ENCODE measurements at places on chromosomes 11 and 22.

DNA sequence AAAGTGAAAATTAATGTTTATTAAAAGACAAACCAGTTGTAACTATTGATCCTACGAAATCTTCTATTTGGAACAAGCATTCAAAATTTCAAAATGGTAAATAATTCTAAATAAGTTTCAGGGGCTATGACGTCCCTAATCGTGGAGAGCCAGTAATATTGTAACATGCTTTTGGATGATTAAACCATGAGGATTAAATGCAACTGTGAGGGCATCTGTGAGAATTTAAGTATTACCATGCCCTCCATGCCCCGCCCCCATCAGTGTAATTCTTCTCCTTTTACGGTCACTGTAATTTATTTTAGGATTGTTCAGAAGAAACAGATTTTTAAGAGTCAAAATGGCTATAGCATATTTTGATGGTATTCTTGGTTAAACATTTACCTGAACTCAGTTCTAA, 133.2 kb downstream of the APOL5 start:
- no peak for DNase-seq

DNA sequence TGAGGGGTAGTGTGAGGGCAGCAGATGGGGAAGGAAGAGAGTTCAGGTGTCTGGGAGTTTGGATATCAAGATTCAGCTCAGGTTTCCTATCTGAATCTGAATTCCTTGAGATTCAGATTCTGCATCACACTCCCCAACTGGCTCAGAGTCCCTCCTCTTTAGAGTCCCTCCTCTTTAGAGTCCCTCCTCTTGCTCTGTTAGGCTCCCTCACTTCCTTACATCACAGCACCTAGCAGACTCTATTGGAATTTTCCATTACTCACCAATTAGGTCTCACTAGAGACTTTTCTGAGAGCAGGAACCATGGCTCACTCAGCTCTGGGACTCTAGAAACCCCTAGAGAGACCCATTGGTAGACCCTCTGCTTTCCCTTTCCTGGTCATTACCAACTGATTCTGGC, 303.4 kb upstream of the SYN3 start:
- no peak for DNase-seq

- no peak for DNase-seq
These were observed 107.1 kb upstream of the RASSF10 start for GRCh38 chr11:12901874-12902481.

DNA sequence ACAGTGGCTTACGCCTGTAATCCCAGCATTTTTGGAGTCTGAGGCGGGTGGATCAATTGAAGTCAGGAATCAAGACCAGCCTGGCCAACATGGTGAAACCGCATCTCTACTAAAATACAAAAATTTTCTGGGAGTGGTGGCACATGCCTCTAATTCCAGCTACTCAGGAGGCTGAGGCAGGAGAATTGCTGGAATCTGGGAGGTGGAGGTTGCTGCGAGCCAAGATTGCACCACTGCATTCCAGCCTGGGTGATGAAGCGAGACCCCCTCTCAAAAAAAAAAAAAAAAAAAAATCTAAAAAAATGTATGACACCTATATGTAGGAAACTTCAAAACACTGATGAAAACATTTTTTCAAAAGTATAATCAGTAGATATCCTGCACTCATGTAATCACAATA, 242.7 kb upstream of the CHORDC1 start:
- no peak for DNase-seq

- DNase-seq, result no peak
These were observed 9.1 kb downstream of the PIWIL4 start for GRCh38 chr11:94576306-94576705.

GRCh38 chr22:44587737-44588310, 89.8 kb upstream of the RTL6 start:
- no peak for DNase-seq

All from hypothalamus (tissue), 51 donors.